Neural progenitor cell (in vitro differentiated cells): ENCODE measurements at places on chromosomes 7 and 10.

DNA sequence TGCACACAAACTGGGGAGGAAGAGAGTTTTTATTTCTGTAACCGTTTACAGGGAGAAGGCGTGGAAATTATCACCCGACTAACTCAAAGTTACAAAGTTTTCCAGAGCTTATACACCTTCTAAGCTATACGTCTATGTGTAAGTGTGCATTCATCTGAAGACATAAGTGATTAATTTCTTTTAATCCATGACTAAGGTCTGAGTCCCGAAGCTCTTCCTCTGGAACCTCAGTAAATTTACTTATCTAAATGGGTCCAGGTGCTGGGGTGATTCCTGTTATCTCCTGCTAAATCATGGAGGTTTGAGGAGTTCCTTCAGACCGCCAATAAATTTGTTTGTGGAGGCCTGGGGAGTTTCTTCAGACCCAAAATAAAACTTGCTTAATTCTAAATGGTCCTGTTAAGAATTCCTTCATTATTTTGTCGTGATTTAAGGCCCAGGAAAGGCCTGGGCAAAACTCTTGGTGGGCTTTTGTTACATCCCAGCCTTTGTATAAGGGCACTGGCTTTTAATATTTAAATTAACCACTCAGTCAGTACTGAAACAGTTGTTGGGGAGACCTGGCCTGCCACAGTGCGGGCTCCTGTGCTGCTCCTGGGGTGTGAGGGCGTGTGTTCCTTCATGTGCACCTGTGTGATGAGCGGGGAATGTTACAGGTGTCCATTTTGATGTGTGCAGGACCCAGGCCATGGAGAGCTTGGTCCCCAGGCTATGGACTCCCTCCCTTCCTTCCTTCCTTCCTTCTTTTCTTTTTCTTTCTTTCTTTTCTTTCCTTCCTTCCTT, 5.8 kb upstream of the METTL27 start:
- no peak for DNase-seq
- H3K4me3 ChIP-seq, result no peak overlapping the region
- H3K27me3 ChIP-seq, result no peaks in the 10 kb centered on the region
- no peaks in the 10 kb centered on the region for H3K36me3 ChIP-seq
- peaks cover 1% of the 10 kb centered on the region for H3K4me1 ChIP-seq
- no peak overlapping the region for H3K27ac ChIP-seq

- no peaks in the 10 kb centered on the region for H3K36me3 ChIP-seq
- H3K27ac ChIP-seq, result no peak overlapping the region
- DNase-seq, result no peak
- no peak overlapping the region for H3K4me3 ChIP-seq
- H3K4me1 ChIP-seq, result no peaks in the 10 kb centered on the region
Observed at GRCh38 chr7:24313777-24314176, 29.8 kb downstream of the NPY start.

DNA sequence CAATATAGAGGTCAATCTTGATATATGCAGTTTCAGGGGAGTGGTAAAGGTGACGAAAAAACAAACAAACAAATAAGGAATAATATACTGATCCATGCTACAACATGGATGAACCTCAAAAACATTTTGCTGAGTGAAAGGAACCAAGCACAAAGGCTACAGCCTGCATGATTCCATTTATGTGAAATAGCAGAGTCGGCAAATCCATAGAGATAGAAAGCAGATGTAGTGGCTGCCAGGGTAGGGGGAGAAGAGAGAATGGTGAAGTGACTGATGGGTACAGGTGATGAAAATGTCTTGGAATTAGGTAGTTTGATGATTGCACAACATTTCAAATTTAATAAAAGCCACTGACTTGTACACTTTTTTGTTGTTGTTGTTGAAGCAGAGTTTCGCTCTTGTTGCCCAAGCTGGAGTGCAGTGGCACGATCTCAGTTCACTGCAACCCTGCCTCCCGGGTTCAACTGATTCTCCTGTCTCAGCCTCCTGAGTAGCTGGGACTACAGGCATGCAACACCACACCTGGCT, 71.8 kb downstream of the MALRD1 start:
- H3K27me3 ChIP-seq, result no peaks in the 10 kb centered on the region
- no peak for DNase-seq
- peaks cover 13% of the 10 kb centered on the region for H3K4me1 ChIP-seq
- H3K4me3 ChIP-seq, result no peak overlapping the region

- H3K27me3 ChIP-seq, result no peaks in the 10 kb centered on the region
- H3K4me1 ChIP-seq, result no peaks in the 10 kb centered on the region
- no peak overlapping the region for H3K4me3 ChIP-seq
- peaks cover 8% of the 10 kb centered on the region for H3K36me3 ChIP-seq
- no peak overlapping the region for H3K27ac ChIP-seq
Observed at GRCh38 chr10:109875828-109876821, 47.2 kb downstream of the XPNPEP1 start.

GRCh38 chr7:38548605-38549004, 82.6 kb downstream of the AMPH start:
- no peak overlapping the region for H3K4me3 ChIP-seq
- H3K4me1 ChIP-seq, result peaks cover 17% of the 10 kb centered on the region
- no peaks in the 10 kb centered on the region for H3K27me3 ChIP-seq
- H3K36me3 ChIP-seq, result no peaks in the 10 kb centered on the region
